Transverse colon (tissue), 4 donors: ENCODE measurements at places on chromosomes 3 and 15. TPM values are rescaled to one million over a fixed set of nuclear protein-coding genes. Genes with fewer than 3 reads are reported as not detected.

The EIF3J gene
- total RNA-seq, result 51.9 TPM

The PTPRG gene
- 46.4 TPM for total RNA-seq

The KNG1 gene
- total RNA-seq, result not detected

The FAM98B gene
- 9.3 TPM for total RNA-seq

The TP63 gene
- total RNA-seq, result not detected

The CLRN1 gene
- total RNA-seq, result not detected
